NCI-H2029 (cell line): ENCODE measurements at places on chromosomes 6 and 20.

- no peak for DNase-seq
These were observed 103.1 kb upstream of the NAA20 start for GRCh38 chr20:19913927-19914614.

DNA sequence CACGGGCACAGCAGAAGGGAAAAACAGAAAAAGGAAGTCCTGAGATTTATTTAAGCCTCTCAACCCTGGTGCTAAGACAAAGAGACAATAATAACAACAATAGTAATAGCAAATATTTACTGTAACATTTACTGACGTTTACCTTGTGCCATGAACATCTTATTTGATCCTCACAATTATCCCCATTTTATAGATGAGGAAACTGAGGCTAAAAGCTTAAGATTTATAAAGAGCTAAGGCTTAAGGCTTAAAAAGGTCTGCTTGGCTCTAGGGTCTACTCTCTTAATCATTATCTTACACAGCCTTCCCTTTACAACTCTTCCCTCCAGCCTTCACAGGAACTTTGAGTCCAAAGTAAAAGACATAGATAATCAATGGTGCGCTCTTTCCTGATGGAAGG, 3.3 kb downstream of the WFDC3 start:
- DNase-seq, result no peak

- no peak for DNase-seq
These were observed 132.4 kb upstream of the SYNDIG1 start for GRCh38 chr20:24337069-24337468.

DNA sequence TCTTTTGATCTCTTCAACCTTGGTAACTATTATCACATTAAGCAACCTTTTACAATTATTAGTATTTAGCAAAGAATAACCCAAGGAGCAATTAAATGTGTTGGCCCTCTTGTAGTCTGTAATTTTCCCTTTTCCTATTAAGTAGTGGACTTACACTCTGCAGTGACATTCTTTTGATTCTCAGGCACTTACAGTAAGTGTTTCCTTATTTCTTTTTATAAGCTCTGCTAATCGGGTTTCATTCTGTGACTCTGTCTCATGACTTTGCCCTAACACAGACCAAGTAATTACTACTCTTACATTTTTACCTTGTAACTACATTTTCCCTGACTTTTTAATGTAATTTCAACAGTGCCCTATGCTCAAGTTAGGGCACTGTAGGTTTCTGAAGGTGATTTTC, 104.0 kb upstream of the EPHA7 start:
- DNase-seq, result no peak

- no peak for DNase-seq
These were observed 39.6 kb downstream of the MEP1A start for GRCh38 chr6:46832816-46833215.

DNA sequence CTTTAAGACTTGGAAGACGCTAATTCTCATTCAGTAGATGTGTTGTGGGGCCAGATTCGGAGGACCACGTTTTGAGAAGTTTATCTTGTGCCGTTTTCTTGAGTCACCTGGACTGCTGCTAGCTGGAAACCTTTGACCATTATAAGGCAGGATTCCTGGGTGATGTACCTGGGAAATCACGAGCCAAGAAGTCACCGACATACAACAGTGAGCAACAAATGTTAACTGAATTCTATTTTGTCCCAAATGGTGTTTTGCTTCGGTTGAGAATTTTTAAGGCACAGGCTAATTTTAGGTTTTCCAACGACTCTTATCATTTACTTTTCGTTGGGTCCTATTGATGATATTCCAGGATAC, 93.4 kb upstream of the BTN3A2 start:
- no peak for DNase-seq

- peak; percentile 74 for DNase-seq
These were observed 59.5 kb downstream of the TRIM38 start for GRCh38 chr6:26022132-26022472.

DNA sequence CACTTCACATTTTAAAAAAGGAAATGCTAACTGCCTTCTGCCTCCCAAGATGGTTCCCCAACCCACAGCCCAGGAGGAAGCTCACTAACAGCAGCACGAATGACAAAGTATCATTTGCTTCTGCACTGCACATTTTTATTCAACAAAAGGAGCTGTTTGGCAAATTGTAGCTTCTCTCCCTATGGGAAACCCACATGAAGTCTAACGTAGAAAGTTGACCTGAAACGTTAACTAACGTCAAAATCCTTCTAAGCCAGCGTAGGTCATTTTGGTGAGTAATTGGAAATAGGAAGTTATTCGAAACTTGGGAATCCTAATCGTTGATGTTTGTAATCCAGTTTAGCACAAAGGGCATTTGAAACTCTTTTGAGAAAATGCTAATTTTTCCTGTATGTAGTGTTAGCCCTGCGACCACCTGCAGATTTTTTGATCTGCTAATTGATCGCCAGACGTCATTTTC, 2.9 kb downstream of the SALL4 start:
- no peak for DNase-seq

- no peak for DNase-seq
These were observed 50.1 kb downstream of the NFATC2 start for GRCh38 chr20:51492167-51493092.

- DNase-seq, result no peak
These were observed 230.5 kb downstream of the ERMARD start for GRCh38 chr6:169981969-169982368.

GRCh38 chr6:99369533-99369932, 20.1 kb upstream of the FAXC start:
- DNase-seq, result no peak

DNA sequence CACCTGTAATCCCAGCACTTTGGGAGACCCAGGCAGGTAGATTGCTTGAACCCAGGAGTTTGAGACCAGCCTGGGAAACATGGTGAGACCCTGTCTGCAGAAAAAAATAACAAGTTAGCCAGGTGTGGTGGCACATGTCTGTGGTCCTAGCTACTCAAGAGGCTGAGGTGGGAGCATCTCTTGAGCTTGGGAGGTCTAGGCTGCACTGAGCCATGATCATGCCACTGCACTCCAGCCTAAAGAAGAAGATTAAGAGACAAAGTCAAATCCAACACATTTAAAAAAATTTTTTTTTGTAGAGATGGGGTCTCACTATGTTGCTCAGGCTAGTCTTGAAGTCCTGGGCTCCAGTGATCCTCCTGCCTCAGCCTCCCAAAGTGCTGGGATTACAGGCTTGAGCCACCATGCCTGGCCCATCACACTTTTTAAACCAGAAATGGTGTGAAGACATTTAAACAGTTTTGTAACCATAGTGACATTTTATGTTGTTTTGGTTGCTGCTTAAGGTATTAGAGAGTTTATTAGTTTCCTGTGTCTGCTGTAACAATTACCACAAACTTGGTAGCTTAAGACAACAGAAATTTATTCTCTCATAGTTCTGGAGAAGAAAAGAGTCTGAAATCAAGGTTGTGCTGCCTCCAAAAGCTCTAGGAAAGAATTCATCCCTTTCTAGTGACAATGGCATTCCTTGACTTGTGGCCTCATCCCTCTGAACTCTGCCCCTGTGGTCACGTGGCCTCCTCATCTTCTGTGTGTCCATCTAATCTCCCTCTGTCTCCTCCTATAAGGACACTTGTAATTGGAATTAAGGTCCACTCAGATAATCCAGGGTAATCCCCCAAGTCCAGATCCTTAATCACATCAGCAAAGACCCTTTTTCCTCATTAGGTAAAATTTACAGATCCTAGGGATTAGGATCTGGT, 104.6 kb upstream of the TNFAIP3 start:
- DNase-seq, result no peak

GRCh38 chr6:105794239-105794638, 291.9 kb upstream of the PRDM1 start:
- DNase-seq, result no peak

DNA sequence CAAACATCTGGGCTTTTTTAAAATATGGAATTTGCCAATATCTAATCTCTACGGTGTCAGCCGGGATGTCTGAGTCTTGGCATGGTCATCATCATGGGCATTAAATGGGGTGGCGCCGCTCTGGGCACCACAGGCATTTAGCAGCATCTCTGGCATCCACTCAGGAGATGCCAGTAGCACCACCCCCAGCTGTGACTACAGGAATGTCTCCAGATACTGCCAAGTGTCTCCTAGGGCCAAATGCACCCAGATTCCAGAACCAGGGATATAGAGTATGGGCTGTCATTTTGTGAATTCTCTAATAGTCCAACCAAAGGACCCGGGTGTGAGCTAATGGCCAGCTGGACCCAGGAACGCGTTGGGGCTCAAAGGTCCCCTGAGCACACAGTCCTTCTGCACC, 361.0 kb downstream of the TAF4 start:
- no peak for DNase-seq

GRCh38 chr6:70166088-70166958, 136.6 kb downstream of the COL9A1 start:
- DNase-seq, result no peak

DNA sequence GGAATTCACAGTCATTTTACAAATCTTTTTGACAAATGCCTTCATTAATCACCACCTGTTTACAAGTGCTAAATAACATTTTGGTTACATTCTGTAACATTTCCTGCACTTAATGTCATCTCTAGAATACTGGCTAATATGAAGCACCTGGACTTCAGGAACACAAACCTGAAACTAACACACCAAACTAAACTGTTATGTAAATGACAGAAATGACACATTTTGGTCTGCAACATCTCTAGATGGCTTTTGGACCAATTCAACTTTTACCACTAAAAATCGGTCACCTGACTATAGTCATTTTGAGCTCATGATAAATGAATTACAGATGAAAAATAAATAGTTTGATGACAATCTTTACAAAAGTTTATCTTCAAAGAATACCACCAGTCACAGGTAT, 80.6 kb downstream of the ATG5 start:
- DNase-seq, result no peak

DNA sequence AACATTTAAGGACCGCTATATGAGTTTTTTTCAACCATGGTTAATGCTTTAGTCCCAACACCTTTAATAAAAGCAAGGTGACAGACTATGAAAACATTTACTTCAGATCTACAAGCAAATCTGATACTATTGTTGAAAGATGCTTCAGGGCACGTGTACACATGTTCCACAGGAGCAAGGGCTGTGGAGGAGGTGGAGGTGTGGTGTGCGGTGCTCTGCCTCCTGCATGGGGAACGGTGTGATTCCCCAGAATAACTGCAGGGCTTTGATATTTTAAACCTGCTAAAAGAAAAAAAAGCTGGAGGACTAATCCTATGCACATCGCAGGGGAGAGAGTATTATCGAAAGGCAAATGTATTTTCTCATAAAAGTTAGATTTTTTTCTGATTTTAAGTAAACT, 188.1 kb upstream of the CEP162 start:
- no peak for DNase-seq

GRCh38 chr6:159094444-159095252, 49.9 kb upstream of the TAGAP start:
- DNase-seq, result no peak

DNA sequence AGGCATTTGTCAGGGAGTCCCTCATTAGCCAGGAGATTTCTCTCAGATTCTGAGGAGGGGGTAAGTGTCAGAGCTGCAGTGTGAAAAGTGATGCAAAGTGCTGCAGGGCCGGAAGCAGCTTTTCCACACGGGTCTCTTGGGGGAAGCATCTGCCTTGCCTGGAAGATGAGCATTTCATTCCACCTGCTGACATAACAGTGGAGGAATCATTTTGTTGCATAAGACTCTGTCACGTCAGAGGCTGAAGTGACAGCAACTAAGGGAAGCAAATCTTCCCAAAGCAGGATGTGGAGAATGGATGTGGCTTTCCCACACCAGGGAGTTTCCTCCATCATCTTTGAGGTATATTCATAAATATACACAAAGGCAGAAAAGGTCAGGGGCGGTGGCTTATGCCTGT, 22.8 kb downstream of the DCBLD1 start:
- DNase-seq, result no peak

DNA sequence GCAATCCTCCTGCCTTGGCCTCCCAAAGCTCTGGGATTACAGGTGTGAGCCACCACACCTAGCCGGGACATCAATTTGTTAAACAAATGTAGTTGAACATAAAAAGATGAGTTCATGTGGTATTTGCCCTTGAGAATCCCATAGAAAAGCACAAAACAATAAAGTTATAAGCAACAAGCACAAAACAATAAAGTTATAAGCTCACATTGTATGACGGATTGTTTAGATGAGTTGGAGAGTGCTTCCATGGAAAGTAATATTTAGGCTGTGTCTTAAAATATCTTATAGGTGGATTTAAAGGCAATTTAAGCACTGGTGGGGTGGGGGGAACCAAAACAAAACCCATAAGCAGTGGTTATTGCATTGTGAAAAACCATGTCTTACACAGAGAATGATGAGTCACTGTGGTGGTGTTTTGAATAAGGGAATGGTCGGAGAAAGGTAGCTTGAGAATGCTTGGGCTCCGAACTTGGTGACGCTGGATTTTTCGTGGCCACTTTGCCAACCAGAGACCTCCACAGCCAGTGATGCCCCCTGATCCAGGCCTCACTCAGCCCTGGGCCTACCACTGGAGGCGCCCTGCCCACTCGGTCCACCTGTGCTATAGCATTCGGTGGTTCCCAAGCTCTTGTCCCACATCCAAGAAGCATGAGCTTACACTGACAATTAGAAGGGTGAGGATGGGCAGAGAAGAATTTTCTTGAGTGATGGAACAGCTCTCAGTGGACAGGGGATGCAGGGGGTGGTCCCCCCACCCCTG, 256.0 kb downstream of the CDKAL1 start:
- DNase-seq, result no peak

DNA sequence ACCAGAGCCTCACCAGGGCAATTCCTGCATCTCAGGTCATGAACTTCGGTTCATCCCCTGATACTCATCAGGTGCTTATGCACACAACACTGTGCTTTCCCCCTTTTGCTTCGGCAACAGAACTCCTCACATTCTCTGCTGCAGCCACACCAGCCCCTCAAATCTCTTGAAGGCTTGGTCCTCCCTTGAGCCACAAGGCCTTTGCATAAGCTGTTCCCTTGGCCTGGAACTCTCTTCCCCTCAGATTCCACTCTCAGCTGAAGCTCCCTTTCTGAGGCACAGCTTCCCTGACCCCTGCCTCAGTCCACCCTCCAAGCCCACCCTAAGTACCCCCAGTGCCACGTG, 76.4 kb downstream of the NOL4L start:
- DNase-seq, result no peak

- DNase-seq, result no peak
These were observed 107.5 kb downstream of the TAF4 start for GRCh38 chr20:61957961-61958715.

DNA sequence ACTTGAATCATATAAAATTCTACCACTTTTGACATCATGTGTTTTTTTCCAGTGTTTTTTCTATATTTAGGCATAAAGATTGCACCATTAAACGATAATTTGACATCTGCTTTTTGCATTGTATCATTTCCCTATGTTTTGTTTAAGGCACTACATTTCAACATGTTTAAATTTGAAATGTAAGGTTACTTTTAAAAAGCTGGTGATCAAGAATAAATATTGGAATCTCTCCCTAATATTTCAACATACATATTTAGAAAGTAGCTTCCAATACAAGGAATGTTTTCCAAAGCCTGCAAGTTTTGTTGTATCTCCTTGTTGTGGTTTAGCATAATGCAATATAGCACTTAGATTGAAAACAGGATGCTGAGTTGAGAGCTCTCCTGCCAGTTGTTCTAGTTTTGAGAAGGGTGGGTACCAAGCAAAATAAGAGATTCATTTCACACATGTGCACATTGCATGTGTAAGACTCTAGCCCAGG, 76.5 kb downstream of the SYNJ2 start:
- no peak for DNase-seq
